Keratinocyte (primary cell): ENCODE measurements at places on chromosomes 6 and 20.

GRCh38 chr20:41342474-41343464, 2.1 kb downstream of the LPIN3 start:
- no peak for DNase-seq

GRCh38 chr6:166361077-166361429, 18.7 kb upstream of the SFT2D1 start:
- DNase-seq: no peak

GRCh38 chr6:16316741-16317251, 78.4 kb downstream of the GMPR start:
- DNase-seq: peak; percentile 81

DNA sequence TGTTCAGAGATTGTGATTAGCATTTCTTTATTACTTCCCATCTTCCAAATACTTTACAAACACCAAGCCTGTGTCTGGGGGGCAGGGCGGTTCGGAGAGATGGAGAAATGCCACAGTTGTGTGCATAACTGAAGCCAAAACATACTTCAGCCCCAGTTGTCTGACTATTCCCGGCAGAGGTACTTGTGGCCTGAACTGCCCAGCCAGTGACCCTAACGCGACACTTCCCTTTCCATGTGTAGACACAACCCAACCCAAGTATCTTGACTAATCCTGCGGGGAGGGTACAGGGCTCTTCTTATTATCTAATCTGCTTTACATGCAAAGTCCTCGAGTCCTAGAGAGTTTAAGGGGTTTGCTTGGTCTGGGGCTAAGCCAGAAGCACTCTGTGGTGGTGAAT, 46.2 kb downstream of the ISM1 start:
- DNase-seq: no peak

DNA sequence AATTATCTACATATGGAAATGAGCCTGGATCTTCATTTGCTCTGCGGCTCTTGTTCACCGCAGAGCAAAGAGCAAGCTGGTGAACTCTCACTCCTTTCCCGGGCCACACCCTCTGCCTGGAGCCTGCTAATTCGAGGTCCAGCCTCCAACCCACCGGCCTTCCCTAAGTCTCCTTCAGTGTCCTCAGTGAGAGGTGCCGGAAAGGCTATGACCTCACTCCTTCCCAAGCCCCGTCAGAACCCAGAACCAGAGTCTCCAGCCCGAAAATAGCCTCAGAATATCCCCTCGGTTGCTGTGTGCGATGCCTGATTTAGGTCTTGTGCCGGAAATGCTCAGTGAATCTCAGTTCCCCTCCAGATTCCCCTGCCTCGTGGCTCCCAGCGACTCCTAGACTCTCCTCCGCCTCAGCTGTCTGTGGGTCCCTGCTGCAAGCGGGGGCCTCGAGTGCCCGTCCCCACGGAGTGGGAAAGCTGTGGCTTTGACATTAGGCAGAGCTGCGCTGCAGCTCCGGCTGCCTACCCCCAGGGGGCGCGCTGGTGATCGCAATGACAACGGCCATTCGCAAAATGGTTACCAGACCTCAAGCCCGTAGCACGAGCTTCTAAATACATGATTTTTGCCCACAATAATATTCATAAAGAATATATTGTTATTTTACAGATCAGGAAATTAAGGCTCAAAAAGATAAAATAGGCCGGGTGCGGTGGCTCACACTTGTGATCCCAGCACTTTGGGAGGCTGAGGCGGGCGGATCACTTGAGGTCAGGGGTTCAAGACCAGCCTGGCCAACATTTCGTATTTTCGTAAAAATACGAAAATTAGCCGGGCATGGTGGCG, 4.1 kb upstream of the BNIP5 start:
- no peak for DNase-seq

GRCh38 chr6:48068278-48069251, 42.4 kb downstream of the PTCHD4 start:
- no peak for DNase-seq

DNA sequence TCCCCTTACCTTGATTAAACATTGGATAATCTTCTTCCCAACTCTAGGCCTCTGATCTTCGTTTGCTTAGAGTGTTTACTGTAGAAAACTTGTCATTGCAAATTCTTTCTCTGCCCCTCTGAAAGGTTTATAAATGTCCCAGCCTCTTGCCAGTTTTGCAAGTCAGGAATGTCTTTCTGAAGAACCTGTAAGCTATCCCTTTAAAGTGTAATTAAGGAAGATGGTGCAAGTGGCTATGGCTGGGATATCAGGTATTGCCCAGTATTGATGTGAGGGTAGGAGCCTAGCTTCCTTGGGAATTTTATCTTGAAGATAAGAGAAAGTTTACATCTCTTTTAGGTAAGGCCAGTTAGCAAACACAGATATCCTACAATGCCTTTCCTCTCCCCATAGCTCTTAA, 211.0 kb upstream of the RIMS1 start:
- DNase-seq: no peak

GRCh38 chr20:60036746-60037499, 78.7 kb downstream of the CDH26 start:
- no peak for DNase-seq

- peak; percentile 48 for DNase-seq
Measured at GRCh38 chr6:35024551-35025054, 116.5 kb downstream of the TCP11 start.

DNA sequence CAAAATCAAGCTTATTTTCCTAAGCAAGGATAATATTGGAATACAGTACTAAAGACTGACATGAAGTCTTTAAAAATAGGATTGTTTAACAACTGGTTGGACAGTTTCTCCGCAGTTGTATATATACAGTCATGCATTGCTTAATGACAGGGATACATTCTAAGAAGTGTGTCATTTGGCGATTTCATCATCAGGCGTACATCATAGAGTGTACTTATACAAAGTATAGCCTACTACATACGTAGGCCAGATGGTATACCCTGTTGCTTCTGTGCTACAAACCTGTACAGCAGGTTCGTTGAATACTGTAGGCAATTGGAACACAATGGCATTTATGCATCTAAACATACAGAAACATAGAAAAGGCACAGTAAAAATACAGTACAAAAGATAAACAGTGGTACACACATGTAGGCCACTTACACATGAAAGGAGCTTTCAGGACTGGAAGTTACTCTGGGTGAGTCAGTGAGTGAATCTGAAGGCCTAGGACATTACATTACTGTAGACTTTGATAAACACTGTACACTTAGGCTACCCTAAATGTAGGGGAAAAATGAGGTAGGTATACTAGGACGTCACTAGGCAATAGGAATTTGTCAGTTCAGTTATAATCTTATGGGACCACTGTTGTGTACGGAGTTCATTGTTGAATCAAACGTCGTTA, 20.1 kb downstream of the HECA start:
- no peak for DNase-seq

DNA sequence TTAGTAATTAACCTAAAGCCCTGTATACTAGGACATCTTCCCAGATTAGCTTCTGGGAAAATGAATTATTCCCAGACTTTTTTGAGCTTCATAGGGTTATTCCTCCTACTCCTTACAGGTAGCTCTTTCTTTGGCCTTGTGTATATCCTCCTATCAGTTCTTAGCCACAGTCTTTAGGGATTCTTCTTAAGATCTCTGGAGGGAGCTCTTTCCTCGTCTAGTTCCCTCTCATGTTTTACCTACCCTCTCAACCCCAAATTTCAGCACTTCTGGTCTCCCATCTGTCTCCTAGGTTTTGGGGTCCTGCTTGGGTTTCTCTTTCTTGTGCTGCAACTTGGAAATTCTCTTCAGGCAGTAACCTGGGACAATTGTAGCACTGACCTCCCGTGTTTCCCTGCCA, 46.4 kb upstream of the SLC35B3 start:
- no peak for DNase-seq

DNA sequence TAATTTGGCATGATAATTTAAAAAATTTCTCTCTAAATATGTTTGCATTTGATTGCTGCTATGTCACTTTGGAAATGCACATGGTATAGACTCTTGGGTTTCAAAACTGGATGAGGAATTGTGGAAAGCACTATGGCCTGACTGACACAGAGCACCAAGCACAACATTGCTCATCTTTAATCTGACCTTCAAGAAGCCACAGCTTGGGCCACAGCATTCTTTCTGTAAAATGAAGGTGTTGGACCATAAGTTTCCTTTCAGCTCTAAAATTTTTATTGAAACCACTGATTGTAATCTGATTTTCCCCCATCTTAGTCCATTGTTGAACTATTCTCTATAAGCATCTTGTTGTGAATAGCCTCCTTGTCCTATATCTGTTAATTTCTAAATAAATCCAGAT, 41.0 kb downstream of the QKI start:
- DNase-seq: no peak

DNA sequence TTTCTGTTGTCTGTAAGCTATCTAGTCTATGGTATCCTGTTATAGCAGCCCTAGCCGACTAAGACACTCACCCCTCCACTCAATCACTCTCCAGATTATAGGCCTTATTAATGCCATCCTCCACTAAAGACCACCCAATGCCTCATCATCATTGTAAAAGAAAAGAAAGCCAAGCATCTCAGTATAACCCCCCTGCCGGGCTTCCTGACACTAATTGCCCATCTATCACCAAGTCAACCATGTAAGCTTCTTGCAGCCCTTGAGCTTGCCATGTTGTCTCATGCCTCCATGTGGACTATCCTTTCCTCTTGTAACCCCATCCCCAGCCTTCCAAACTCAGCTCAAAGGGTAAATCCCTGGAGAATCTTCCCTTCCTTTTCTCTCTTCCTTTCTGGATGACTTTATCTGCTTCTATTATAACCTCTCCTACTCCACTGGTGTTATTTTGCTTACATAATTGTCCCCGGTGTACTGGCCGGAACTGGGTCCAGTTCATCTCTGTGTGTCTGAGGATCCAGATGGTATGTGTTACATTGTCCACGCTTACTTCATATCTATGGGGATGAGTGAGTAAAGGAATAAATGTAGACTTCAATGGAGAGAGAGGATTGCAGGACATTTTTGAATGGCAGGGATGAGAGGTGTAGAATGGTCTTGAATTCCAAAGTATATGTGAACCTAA, 202.9 kb upstream of the SOX4 start:
- DNase-seq: no peak

DNA sequence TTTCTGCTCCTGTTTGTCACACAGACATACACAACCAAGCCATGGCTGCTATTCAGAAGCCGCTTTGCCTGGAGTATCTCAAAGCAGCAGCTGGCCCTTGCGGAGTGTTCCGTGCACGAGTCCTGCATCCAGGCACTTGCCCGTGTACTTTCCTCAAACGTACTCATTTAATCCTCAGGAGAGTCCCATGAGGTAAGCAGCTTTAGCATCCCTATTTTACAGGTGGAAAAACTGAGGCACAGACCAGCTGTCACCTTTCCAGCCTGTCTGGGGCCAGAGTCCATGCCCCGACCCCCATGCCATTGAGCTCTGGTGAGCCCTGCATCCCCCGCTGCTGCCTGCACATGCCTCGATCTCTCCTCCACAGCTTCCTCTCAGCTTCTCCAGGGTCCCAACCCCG, 130.0 kb downstream of the ERMARD start:
- DNase-seq: no peak

GRCh38 chr6:111770263-111771093, 102.8 kb downstream of the FYN start:
- DNase-seq: no peak

DNA sequence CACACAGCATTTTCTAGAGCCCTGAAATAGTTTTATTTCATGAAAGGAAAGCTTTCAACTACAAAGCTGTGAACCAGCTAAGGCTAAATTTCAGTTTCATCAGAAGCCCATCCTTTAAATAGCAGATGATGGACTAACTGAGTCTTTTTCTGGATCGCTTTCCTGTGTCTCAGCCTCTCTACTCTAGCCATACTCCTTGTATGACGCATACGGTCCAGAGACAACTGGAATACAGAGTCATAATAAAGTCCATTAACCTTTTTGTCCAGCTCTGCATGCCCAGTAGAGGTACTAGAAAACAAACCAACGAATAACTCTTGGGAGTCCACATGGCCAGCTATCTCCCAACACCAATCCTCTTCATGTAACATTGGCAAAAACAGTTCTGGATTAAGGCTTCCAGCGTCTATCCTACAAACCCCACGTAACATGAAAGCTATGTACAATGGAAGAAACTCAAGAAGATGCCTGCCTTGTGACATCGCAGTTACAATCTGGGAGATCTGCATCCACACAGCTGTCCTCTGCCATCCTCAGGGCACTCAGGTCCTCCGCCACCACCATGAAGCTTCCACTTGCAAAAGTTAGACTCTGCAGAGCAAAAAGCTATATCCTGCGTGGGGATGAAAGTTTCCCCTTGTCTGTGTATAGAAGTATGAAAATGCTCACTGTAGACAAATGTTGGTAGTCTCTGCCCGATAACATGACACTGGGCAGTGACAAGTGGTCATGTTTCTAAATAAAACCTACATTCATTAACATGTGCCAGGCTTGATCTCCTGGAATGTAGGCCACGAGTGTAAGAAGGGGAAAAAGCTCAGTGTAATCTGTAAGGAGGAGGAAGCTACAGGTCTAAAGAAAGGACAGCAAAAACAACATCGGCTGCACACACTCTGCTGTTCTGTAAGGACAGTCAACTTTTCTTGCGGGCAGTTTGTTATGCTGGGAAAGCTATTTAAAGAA, 360.4 kb downstream of the ESR1 start:
- no peak for DNase-seq

- DNase-seq: no peak
Measured at GRCh38 chr6:158309814-158310213, 2.5 kb upstream of the TULP4 start.

GRCh38 chr6:151408858-151409257, 17.5 kb upstream of the ZBTB2 start:
- DNase-seq: no peak

DNA sequence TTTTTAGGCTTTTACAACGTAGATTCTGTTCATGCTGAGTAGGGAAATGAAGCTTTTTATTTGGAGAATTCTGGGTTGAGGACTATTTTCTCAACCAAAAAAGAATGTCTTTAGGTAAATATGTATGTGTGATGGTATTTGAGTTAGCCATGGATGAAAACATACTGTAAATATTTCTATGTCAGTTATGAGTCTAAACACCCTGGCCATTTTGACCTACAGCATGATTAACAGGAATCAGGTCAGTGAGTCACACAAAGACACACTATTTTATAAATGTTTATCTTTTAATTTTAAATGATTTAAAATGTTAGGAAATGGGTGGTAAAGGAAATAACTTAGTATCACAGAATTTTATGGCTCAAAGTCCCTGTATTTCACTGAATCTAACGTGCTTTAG, 851.7 kb upstream of the MAP3K7 start:
- DNase-seq: no peak

GRCh38 chr20:18397030-18397429, 69.8 kb downstream of the DZANK1 start:
- DNase-seq: no peak

DNA sequence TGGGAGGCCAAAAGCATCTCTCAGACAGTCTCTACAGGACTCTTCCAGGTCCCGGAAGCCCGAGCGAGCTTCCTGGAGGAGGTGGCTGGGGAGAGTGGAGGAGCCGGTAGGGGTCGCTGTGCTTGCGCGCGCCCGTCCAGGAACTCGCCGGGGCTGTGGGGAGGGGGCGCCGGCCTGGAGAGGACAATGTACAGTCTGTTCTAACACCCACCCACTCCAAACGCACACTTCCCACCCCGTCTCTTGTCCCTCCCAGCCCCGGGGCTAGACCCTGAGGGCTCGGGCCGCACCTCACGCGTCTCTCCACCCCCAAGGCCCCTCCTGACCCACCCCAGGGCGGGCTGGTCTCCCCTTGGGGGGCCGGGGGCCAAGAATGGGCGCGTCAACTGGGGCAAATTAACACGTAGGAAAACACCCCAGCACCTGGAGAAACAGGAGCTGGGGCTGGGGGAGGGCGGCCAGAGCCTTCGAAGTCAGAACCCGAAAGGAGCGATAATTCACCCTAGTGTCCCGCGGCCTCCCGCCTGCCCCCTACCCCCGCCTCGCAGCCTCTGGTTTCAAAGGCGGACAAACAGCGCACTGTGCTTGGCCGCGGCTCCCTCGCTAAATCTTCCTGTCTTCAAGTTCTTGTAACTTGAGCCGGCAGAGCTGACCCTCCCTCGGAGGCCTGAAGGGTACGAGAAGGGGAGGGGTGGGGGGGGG, 103.2 kb upstream of the FOXP4 start:
- no peak for DNase-seq
